C1 segment of cervical spinal cord (tissue), 14 donors: ENCODE measurements at places on chromosomes 7 and 10.

DNA sequence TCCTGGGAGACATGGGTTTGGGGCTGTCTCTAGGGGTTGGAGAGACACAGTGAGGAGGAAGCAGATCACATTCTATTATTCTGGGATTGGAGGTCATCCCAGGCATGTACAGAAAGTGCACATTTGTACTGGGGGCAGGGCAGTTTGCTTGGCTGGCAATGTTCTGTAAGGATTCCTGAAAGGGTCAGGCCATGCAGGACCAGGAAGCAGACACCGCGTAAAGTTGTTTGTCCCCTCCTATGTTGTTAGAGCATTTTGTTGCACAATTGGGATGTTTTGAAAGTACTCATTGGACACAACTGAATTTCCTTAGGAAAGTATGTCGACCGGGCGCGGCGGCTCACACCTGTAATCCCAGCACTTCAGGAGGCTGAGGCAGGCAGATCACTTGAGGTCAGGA lies 12.5 kb downstream of the LYZL2 start:
- no peak for DNase-seq

DNA sequence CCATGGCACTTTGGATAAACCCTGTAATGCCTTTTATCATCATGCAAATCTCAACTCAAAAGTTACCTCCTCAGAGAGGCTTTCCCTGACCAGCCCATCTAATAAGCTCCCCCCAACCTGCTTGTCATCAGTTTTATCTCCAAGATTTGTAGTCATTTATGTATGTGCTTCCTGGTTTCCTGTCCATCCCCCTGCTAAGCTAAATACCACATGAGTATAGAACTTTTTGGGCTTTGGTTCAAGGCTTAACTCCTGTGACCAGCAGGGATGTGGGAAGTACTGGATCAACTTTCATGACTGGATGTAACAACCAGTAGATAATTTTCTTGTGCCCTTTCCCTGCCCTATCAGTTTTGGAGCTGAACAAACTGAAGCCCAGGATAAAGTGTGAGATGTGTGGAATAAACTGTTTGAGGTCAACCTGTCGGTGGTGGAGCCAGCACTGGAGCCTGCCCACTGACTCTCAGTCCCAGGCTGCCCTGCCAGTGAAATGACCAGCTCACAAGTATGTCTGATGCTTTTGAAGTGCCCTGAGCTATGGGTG lies 148.6 kb downstream of the CYP26A1 start:
- no peak for DNase-seq

DNA sequence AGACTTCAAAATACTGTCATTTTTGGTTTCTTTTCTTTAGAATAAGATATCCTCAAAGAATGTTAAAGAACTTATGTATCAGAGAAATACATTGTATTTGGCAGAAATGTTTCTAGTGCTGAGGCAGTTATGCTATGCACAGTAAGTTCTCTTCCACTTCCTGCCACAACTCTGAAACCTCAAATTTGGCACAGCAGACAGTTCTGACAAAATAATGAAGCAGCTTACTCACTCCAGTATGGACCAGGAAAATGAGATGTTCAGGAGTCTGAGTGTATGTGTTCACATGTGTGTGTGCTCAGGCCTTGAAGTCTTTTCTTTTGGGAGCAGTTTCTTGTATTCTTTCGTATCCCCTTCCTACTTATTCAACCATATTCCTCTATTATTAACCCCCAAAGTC lies 197.0 kb upstream of the AGK start:
- no peak for DNase-seq

- no peak for DNase-seq
Measured at GRCh38 chr10:69810675-69811397, 9.1 kb downstream of the COL13A1 start.

GRCh38 chr10:126108693-126109092 lies 212.3 kb downstream of the FANK1 start:
- no peak for DNase-seq

DNA sequence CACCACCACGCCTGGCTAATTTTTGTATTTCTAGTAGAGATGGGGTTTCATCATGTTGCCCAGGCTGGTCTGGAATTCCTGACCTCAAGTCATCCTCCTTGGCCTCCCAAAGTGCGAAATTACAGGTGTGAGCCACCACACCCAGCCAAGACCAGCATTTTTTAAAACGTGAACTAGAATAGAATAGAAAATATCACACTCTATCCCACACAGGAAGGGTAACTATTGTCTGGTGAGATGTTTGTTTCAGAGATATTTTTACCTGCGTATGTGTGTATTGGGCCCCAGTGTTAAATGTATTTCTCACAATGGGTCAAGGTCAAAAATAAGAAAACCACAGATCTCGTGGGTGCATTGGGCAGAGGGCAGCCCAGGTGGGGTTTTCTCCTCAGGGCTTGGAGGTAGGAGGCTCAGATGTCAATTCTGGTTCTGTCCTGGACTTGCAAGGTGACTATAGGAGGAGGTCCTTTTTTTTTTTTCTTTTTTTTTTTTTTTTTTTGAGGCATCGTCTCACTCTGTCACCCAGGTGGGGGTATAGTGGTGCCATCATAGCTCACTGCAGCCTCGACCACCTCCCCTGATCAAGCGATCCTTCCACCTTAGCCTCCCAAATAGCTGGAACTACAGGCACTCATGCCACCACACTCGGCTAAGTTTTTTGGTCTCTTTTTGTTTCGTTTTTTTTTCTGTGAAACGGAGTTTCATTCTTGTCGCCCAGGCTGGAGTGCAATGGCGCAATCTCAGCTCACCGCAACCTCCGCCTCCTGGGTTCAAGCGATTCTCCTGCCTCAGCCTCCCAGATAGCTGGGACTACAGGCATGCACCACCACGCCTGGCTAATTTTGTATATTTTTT lies 19.0 kb downstream of the SH2B2 start:
- DNase-seq: no peak

DNA sequence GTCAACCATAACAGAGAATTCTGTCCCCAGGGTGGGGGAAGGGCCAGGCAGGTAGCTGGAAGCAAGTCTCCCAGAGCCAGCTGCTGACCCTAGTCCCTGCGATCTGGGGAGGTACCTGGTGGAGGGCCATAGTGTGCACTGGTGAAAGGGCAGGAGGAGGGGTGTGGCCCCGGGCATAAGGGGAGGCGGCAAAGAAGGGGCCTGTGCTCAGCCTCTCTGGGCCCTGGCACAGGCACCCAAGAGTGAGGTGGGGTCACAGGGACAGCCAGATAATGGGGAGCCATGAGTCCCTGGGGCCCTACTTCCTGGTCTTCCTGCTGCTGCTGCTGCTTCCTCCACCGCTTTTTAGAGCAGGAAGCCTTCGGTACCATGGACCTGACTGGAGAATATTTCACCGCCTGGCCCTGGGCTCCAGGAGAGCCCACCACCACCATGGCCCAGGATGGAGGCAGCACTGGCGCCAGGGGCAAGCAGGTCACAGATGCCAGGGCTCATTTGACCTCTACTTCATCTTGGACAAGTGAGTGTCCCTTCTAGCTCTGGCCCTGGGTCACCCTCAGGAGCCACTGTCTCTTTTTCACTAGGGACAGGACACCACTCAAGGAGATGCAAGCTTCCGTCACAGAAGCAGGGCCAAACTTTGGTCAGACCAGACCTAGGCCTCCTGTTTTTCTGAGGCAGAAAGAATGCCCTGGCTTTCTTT lies at the start of gene ANTXRL:
Gene ANTXRL, plus strand, starts transcription at position 7 of the 703 bp plus-strand sequence. Its CDS starts 266 bp downstream, at position 273.
- DNase-seq: no peak

- DNase-seq: no peak
Measured at GRCh38 chr10:78184851-78185692, 151.4 kb downstream of the RPS24 start.

- no peak for DNase-seq
Measured at GRCh38 chr10:79321494-79321882, 25.8 kb upstream of the PPIF start.

DNA sequence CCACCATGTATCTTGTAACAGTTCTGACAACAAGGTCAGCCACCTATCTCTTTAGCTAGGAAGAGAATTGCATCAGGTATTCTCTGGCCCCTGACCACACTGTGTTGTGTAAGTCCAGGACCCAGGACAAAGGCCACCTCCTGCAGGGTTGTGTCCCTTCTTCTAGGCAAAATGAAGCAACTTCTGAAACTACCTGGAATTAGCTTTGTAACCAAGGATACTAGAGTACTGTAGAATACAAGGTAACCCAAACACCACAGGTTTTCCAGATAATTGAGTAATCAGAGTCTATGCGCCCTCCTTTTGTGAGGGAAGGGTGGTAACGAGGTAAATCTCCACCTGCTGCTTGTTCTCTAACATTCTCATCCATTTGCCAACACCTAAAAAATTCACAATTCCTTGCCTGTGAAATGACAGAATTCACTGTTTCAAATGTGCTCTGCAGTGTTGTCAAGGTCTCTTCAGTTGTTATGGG lies 51.7 kb downstream of the SGMS1 start:
- DNase-seq: no peak

DNA sequence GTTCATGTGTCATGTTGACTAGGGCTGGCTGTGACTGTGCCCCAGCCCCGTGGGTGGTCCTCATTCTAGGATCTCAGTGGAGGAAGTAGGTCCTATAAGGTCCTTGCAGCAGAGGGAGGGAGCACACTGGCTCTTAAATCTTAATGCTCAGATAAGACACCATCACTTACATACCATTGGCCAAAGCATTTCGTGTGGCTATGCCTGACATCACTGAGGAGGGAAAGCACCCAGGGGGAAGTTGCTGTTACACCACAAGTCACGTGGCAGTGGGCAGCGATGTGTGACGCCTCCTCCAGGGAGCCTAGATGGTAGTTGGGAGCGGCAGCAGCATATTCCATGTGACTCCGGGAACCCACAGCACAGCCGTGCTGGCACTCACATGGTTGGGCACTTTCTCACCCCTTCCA lies 224.7 kb upstream of the SH2B2 start:
- no peak for DNase-seq

DNA sequence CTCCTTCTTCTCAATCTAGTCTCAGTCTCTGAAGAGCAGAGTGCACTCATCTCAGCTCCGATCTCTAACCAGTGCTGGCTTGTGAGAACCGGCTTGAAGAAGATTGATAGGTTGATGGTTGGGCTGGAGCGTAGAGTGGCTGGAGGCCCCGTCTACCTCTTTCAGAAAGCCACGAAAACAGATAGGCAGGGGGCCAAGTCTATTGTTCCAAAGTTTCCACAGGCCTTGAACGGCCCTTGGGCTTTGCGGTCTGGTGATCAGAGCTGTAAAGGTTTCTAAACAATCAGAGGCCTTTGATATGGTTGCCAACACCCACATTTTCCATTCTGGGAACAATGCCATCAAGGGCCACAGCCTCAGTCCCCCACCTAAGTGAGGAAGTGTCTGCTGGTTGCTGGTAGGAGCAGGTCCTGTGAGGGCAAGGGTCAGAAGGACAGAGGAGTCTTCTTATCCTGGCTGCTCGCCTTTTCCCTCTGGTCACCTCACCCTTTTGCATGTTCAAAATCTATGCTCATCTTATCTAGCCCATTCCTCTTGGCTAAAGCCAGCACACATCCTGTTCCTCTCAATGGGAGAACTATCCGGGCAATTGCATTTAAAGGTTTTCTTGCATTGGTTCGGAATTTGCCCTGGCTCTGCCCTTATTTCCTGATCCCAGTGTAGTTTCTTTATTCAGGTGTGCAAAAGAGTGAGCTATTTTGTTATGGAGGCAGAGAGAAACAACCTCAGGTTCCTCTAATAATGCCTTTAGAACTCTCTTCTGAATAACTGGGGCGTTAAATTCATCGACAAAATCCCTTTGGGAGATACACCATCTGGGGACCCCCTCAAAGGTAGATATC lies 70.3 kb upstream of the KMT2E start:
- DNase-seq: no peak

GRCh38 chr10:7593063-7593462 lies 73.7 kb downstream of the ITIH5 start:
- no peak for DNase-seq

DNA sequence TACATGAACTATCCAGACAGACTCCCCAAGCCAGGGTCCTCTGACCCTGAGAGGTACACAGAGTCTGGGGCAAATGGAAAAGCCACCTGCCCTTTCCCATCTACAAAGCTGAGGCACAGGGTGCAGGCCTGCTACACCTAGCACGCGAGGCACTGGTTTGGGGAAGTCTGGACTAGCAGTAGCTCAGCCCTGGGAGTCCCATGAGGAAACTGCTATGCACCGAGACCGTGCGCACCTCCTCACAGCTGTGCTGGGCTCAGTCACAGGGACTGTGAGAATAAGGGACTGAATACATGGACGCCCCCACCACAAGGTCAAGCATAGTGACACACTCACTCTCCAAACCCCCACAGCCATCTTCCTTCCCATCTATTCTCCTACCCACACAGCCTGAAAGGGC lies 8.2 kb downstream of the MAT1A start:
- no peak for DNase-seq

GRCh38 chr10:128059266-128059981 lies 66.8 kb downstream of the MKI67 start:
- DNase-seq: no peak

GRCh38 chr10:62610649-62611229 lies 193.8 kb upstream of the ADO start:
- DNase-seq: no peak
